Substantia nigra (tissue), 51 donors: ENCODE measurements at places on chromosomes 1 and 21.
A peak's percentile ranks its signal among the peaks of the same experiment; 100 is the strongest.

- peak; percentile 16 for DNase-seq
These were observed 146.7 kb upstream of the COL6A1 start for GRCh38 chr21:45834821-45835293.

GRCh38 chr1:14777516-14778506, 179.3 kb downstream of the KAZN start:
- no peak for DNase-seq

DNA sequence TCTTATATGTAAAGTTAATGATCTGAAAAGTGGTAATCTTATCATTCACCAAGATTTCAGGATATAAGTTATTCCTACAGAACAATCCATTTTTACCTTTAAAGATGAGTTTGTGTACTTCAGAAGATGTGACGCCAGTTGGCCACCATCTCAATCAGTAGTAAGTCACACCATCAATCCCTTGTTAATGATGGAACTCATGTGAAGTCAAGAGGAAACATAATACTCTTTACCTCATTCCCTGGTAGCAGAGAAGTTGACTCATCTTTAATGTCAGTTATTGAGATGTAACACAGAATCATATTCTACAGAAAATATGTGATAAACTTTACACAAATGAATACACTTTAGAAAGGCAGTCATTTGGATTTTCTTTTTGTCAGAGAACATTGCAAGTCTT, 38.2 kb downstream of the MRPL39 start:
- DNase-seq: no peak

DNA sequence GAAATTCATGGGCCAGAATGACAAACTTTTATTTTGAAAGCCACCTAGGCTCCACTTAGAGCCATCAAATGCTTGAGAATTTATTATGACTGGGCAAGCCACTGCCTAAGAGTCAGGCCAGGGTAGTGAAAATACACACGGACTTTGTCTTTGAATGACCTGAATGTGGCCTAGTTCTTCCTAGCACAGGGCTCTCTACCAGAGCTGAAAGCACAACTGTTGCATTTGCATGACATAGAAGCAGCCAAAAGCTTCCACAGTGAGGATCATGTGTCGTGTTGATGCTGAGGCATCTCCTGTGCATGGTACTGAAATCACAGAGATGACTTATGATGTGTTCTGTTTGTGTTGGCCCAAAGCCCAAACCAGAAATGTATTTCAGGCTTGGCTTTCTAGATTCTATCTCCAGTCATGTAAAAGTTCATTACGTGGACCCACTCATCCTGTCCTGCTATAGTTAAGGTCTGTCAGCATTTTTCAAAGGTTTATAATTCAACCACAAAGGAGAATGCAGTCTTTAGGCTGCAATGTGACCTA, 164.0 kb upstream of the UBE2U start:
- DNase-seq: no peak
